Tracheal epithelial cell (primary cell): ENCODE measurements at places on chromosomes 4 and X. TPM values are rescaled to one million over a fixed set of nuclear protein-coding genes. Genes with fewer than 3 reads are reported as not detected.

KIT gene
- under 0.01 TPM in 1 of 2 replicates, not detected in the other for total RNA-seq

VCX gene
- total RNA-seq: not detected in 2 replicates

NSG1 gene
- 2.6 and 23.9 TPM in 2 replicates for total RNA-seq

GAGE12E gene
- total RNA-seq: not detected in 2 replicates

UGT2A1 gene
- not detected in 2 replicates for total RNA-seq

SSX1 gene
- not detected in 2 replicates for total RNA-seq
